ENCODE measurements at places on chromosomes 3 and 15.

- DNase-seq, result no peak
These were observed 18.2 kb downstream of the KLHL6 start for GRCh38 chr3:183537295-183537730.

- DNase-seq, result no peak
These were observed 287.4 kb upstream of the SLCO3A1 start for GRCh38 chr15:91566141-91566540.

GRCh38 chr3:190301591-190301990 lies 20.7 kb downstream of the CLDN1 start:
- no peak for DNase-seq

GRCh38 chr15:54322341-54322740 lies 344.1 kb downstream of the UNC13C start:
- DNase-seq, result no peak

DNA sequence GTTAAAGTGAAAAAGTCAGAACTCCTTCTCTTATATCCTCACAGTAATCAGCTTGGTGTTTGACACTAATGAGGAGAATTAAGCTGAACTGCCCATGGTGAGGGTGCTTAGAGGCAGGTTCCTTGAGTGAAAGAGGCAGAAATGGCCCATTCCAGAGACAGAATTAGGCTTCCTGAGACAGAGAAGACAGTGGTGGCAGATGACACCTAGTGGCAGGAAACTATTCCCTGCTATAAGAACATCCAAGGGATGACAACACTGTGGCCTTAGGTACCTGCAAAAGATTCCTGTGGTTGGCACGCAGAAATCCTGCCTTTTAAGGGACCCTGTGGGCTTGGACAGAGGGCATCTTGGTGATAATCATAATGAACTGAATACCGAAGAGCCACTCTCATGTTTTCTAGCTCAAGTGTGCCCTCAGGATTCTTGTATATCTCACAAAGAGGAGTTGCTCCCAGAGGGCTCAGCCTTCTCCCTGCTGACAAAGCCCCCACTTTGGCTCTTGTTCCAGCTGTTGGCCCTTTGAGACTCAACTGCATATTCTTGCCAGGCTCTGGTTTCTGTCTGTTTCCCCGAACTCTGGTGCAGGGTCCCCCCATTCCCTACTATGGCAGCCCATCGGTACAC lies 56.0 kb downstream of the KBTBD12 start:
- peak; percentile 59 for DNase-seq

DNA sequence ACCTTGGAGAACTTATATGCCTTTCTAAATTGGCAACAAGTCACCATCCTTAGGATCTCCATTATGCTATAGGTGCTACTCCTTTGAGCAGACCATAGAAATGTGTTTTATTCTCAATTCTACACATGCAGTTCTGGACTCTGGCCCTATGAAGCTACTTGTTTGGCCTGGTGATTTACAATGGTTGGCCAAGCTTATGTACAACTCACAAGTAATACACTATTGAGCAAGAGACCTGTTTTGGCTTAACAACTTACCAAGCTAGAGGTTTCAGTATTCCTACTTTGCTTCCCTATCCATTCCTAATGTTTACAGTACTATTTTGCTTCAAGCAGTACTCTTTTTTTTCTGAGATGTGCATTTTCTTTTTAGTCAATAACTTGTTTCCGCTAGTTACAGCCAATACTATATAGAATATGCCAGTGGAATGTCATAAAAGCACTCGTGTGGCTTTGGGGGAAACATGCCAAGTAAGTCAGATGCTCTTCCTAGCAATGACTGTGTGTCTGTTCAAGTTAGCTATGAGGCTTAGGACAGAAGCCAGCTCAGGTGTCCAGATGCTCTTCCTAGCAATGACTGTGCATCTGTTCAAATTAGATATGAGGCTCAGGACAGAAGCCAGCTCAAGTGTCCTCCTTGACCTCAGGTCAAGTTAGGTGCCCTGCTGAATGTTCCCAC lies 174.9 kb upstream of the SEMA6D start:
- no peak for DNase-seq

DNA sequence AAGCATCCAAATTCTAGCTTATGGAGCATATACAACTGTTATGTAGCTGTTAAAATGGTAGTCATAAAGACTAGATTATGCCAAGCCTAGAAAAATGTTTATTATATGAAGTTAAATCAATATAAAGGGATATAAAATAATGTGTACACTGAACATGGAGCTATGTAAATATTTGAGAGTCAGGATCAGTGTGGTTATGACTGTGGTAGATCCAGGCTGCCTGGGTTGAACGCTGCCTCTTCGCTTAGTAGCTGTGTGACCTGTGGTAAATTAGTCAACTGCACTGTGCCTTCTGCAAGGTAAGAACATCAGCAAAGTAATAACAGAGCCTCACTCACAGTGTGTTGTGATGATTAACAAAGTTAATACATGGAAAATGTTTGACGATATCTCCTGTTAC lies 212.2 kb downstream of the RBMS3 start:
- DNase-seq, result no peak

DNA sequence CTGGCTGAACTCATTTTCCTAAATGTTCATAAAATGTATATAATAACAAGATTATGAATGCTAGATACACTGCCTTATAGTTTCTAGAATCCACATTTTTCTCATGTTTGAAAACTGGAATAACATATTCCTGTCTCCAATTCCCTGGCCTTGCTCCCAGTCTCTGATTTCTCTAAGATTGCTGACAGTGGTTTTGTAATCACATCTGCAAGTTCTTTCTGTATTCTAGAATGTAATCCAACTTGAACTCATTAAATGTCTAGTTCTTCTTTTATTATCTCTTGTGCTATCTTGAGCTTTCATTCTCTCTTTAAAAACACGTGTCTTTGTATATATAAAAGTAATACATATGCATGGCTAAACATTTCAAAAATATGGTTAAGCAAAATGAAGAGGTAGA lies 215.2 kb upstream of the ADAMTS9 start:
- DNase-seq, result peak; percentile 50

GRCh38 chr3:9428411-9428810 lies 31.0 kb downstream of the SETD5 start:
- DNase-seq, result no peak

DNA sequence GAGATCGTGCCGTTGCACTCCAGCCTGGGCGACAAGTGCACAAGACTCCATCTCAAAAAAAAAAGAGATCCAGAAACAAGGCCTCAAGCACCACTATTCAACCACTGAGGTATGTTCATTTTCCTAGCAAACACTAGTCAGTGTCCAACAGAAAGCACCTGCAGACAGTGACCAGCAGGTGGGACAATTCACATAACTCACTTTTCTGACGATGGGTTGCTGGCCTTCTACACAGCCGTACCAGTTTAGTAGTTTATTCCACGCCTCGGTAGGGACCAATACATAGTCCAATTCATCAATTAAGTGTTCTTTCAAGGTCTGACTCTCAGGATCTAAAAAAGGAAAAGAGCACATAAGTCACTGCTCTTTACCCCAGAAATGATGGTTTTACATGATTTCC lies 12.4 kb downstream of the USP4 start:
- DNase-seq, result no peak

All from spinal cord (tissue), 10 donors.